ENCODE measurements at places on chromosomes 1 and 21.

DNA sequence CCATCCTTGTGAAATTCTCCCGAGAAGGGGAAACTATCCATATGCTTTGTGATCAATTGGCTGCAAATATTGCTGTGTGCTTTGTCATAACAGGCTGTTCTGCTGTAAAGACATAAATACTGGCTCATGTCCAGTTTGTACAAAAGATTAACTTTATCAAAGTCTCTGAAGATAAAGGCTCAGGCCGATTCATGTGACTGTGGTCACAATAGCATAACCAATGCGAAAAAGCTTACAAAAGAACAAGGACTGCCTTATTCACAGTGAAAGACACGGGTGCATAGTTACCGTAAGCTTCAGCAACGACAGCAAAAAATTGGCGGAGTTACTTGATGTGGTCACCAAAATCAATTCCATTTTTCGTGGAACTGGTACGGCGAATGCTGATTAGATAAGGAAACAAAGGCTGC lies 173.6 kb upstream of the CHRM3 start:
- DNase-seq: no peak

DNA sequence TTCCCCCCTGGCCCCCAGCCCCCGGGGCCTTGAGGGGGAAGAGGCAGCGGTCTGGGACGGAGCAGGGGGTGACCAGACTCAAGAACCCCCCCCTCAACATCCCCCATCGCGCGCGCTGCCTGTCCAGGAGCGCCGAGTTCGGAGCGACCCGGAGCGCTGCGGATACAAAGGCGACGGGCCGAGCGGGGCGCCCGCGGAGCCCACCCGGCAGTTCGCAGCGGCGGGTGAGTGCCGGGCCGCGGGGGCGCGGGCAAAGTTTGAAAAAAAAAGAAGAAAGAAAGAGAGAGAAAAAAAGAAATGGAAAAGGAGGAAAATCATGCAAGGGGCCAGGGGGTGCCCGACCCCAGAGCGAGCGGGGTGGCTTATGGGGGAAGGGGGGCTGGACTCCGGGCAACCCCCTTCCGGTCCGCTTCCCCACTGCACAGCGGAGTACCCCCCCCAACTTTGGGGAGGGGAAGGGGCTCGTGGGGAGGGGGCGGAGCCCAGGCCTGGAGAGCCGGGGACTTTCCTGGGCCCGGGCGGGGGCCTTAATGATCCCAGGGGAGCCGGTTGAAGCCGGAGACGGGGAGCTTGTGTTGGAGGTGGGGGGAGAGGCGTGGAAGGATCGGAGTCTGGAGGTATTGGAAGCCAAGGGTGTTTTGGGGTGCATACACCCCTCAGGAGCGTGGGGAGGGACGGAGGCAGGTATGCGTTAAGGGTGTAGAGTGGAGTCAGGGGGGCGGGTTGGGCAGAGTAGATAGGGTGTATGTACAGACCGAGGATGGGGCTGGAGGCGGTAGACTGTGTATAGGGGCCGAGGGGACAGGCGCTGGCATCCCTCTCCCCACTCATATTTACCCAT lies 502 bp downstream of the VANGL2 start:
- no peak for DNase-seq

- no peak for DNase-seq
Observed at GRCh38 chr1:172375211-172375631, 45.3 kb upstream of the C1orf105 start.

DNA sequence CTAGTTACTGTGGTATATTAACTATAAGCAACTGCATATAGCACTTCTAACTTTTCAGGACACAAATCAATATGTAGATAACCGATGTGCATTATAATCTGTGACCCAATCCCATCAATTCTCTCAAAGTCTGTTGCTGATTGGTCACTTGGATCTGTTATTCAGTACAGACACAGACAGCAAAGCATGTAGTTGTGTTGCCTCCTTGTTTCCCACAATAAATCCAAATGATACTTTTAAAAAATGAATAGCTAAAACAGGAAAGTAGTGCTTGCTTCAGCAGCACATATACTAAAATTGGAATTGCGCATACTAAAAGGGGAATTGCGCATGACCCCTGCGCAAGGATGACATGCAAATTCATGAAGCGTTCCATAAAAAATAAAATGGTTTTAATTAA lies 28.1 kb downstream of the NDC1 start:
- no peak for DNase-seq

DNA sequence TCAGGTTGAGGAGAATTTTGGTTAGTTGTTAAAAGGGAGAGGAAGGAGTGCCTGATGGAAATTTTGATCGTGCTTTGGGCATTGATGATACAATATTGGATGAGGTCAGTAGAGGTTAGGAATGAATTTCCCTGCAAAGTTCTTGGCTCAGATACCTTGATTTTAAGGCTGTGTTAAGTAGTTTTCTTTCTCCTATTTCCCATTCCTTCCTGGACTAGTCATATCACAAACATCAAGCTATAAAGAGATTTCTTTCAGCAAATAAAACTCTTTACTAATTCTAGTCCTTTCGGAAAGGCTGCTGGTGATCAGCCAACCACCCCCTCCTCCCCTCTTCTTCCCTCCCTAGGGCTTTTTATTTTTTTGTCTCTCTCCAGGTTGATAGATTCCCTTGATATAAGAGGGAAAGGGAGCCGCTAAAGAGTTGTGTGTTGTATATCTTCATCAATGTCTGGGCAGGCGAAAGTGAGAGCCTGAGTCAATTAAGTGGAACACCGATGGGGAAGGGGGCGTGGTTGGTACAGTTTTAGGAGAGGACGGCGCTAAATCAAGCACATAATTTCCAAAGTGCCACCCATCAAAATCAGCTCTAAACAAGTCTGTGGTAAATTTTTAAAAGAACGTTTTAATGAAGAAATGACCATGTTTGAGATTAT lies 100.1 kb upstream of the PLXNA2 start:
- no peak for DNase-seq

GRCh38 chr1:41518471-41518870 lies 34.0 kb upstream of the EDN2 start:
- no peak for DNase-seq

- no peak for DNase-seq
Observed at GRCh38 chr1:116529199-116529631, 41.6 kb downstream of the CD58 start.

DNA sequence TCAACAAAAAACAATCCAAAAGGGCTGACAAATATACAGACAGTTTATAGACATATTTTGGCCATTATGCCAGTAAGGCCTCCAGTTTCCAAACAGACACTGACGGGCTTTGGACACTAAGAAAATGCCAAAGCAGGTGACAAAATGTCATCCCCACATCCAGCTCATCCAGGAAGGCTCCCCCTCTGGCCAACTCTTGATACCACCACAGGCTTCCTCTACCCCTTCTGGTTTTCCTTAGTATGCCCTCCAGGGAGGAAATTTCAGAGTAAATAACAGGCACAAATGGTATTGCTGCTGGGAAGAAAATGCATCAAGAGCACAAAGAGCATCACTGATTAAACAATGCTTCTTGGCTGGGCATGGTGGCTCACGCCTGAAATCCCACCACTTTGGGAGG lies 225.3 kb downstream of the VAV3 start:
- DNase-seq: no peak

- DNase-seq: no peak
Observed at GRCh38 chr1:33388805-33389771, 41.8 kb downstream of the PHC2 start.

GRCh38 chr1:5979536-5980313 lies 12.5 kb downstream of the NPHP4 start:
- no peak for DNase-seq

- DNase-seq: no peak
Observed at GRCh38 chr1:76106251-76106650, 31.7 kb downstream of the ST6GALNAC3 start.

DNA sequence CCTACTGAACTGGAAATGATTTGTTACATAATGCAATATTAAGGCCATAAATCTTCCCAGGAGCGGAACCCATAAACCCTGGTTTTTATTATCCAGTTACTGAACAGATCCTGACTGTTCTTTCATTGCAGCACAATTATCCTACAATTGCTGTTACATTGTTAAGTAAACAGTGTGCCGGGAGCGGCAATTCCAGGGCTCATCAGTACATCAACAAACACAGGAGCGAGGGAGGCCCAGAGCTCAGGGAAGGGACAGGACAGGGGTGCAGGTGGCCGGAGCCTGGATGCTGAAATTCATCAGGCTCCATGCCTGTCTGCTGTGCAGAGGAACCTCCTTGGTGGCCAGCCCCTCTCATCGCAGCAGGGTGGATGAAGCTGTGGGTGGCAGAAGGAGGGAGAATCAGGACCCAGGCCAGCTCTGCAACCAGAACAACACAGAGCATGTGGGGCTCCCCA lies 544.7 kb downstream of the NPHP4 start:
- no peak for DNase-seq

- no peak for DNase-seq
Observed at GRCh38 chr21:41098481-41099042, 69.4 kb upstream of the BACE2 start.

DNA sequence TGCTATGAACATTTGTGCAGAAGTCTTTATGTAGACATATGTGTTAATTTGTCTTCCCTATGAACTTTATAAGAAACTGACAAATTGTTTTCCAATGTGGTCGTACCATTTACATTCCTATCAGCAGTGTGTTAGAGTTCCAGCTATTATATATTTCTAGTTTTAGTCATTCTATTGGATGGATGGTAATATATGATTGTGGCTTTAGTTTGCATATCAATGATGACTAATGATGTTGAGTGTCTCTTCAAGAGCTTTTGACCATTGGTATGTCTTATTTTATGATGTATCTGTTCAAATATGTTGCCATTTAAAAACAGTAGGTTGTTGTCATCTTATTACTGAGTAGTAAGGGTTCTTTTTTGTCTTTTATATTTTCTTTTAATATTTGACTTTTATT lies 16.2 kb upstream of the ZNF326 start:
- DNase-seq: no peak

GRCh38 chr1:53686091-53686964 lies 52.6 kb downstream of the GLIS1 start:
- no peak for DNase-seq

- no peak for DNase-seq
Observed at GRCh38 chr21:44648557-44649311, 2.5 kb downstream of the KRTAP10-11 start.

All from amniotic stem cell (primary cell).